CD14-positive monocyte (primary cell): ENCODE measurements at places on chromosomes 5 and 9. TPM values are rescaled to one million over a fixed set of nuclear protein-coding genes. Genes with fewer than 3 reads are reported as not detected.

DNA sequence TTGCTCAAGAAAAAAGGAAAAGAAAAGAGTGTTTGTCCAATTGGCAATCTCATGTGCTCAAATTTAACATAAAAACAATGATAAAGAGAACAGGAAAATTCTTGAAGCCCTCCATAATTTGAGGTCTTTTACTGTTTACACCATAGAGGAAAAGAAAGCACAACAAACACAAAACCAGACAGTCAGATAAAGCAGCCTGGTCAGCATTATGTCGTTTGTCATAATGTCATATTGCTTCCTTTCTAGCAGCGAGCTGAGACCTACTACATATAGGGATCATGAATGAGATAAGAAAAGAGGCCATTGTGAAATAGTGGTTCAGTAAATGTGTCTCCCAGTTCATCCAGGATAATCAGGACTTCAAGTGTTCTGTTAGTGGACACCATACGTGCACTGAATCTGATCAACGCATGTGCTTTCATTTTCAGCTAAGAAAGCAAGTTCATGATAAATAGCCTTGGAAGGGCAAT, 64.7 kb upstream of the SELENOP start:
- no peak overlapping the region for H3K27ac ChIP-seq
- DNase-seq: no peak
- peaks cover 10% of the 10 kb centered on the region for H3K4me1 ChIP-seq

DNA sequence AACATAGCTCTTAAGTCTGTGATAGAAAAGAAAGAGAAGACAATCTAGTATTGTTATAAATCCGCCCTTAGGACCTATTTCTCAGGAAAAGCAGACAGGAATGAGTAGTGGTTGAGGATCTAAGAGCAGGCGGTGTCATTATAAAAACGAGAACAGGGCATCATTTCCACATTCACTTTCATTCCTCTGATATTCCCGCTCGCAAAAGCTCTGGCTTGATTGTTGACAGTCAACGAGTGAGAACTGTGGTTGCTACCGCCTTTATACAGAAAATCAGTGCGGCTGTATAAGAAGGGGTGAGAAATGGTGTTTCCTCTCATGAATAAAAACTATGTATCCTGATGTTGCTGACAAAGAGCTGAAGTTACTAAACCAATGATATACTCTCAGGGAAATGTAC, 1409.6 kb upstream of the WWC1 start:
- H3K36me3 ChIP-seq: no peaks in the 10 kb centered on the region
- no peak overlapping the region for H3K27ac ChIP-seq
- DNase-seq: no peak
- no peaks in the 10 kb centered on the region for H3K4me1 ChIP-seq

DNA sequence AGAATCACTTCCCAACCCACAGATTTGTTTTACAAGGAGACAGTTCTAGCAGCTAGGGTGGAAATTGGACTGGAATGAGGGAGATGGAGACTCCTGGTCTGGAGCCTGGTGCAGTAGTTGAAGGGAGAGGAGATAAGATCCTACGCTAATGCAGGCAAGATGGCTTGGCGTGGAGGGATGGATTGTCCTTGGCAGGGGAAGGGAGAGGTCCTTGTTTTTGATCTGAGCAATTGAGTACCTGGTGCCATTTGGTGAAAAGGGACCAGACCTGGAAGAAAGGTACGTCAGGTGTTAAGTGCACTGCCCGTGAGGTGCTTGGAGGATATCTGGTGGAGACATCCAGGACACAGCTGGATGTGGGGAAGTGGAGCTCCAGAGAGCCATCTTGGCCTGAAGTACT, 35.7 kb downstream of the ANGPTL2 start:
- no peaks in the 10 kb centered on the region for H3K36me3 ChIP-seq
- H3K4me1 ChIP-seq: no peaks in the 10 kb centered on the region
- H3K27me3 ChIP-seq: no peaks in the 10 kb centered on the region
- no peak overlapping the region for H3K4me3 ChIP-seq

DNA sequence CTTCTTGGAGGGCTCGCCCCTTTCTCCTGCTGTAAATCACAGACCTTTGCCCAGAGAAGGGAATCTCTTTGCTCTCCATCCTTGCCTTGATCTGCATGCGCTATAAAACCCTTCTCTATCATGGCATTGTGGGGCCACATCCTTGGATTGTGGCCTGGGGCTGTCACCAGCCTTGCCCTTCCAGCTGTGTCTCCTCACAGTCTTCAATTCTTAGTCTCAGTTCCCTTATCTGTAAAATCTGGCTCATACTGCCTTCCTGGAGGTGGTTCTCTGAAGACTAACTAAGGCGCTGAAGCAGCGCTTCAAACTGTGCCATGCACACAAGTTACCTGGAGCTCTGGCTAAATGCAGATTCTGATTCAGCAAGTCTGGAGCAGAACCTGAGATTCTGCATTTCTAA, 53.4 kb upstream of the RARS1 start:
- no peaks in the 10 kb centered on the region for H3K36me3 ChIP-seq
- no peak for DNase-seq
- H3K27me3 ChIP-seq: no peaks in the 10 kb centered on the region
- no peak overlapping the region for H3K4me3 ChIP-seq
- no peaks in the 10 kb centered on the region for H3K4me1 ChIP-seq

GRCh38 chr5:82406205-82406773, 128.1 kb upstream of the RPS23 start:
- H3K4me1 ChIP-seq: no peaks in the 10 kb centered on the region
- H3K36me3 ChIP-seq: no peaks in the 10 kb centered on the region
- H3K4me3 ChIP-seq: no peak overlapping the region
- no peaks in the 10 kb centered on the region for H3K27me3 ChIP-seq
- DNase-seq: no peak

DNA sequence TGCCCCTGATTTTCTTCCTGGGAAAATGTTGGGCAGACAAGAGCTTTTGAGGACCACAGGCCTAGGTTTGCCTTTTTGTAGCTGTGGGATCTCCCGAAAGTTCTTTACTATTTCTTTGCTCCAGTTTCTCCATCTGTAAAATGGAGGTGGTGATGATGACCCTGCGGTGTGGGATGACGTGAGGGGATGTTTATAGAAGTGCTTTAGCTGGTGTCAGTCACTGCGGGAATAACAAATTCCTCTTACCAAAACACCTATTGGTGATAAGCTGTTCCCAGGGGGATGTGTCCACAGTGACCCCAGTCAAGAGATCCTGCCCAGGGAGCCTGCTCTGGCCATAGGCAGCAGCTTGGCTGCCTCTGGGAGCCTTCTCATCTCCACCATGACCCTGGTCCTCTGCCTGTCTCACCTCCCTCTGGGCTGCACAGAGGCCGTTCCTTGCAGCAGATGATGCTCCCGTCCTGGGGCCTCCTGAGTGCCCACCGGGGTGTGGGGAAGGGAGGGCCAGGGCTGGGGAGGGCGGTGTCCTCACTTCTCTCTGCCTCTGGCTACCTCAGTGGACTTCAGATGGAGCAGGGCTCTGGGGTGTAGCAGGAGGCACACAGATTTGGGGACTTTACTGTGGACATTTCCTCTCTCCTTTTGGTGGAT, 77.2 kb downstream of the COL15A1 start:
- DNase-seq: no peak
- no peaks in the 10 kb centered on the region for H3K36me3 ChIP-seq
- no peak overlapping the region for H3K4me3 ChIP-seq
- H3K4me1 ChIP-seq: no peaks in the 10 kb centered on the region
- peaks cover 6% of the 10 kb centered on the region for H3K27me3 ChIP-seq

DNA sequence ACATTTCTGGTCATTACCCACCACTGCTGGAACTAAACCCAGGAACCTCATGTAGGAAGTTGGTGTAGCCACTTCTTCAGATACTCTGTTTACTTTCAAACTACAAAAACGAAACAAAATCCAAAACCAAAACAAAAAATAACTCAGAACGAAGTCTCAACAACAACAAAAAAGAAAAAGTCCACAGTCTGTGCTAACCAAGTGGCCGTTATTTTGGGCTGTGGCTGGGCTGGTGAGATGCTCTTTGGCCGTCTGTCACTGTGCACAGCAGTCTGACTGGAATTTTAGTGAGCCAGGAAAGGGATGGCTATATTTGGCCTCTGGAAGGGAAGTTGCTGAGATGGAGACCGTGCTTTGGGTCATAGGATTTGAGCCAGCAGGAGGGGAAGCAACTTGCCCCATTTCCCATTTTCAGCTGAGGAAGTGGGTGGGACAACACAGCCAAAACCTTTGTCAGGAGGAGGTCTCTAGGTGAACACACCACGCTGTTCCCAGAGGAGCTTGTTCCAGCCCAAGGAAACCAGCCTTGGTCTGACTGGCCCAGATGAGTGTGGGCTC, 334.1 kb downstream of the ZSWIM6 start:
- no peaks in the 10 kb centered on the region for H3K27me3 ChIP-seq
- no peaks in the 10 kb centered on the region for H3K36me3 ChIP-seq
- H3K4me1 ChIP-seq: peaks cover 12% of the 10 kb centered on the region
- peak overlapping the region; percentile 9 for H3K27ac ChIP-seq

DNA sequence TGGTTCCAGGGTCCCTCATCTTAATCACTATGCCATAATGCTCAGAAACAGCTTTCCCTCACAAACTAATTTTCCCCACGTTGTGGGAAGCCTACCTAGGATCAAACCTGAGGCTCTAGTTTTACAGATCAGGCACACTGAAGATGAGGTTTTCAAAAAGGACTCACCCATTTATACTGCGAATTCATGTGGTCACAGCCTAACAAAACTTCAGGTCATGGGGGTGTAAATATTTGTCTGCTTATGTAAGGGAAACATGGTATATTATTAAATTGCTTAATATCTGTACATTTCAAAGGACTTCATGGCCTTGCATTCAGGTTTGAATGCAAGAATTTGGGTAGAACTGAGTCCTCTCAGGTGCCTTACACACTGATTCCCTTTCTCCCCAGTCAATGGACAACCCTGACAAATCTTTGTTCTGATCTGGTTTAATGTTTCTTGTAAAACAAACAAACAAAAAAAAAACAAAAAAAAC, 12.1 kb downstream of the ZFAND5 start:
- peaks cover 38% of the 10 kb centered on the region for H3K36me3 ChIP-seq
- peaks cover 31% of the 10 kb centered on the region for H3K4me1 ChIP-seq
- H3K27ac ChIP-seq: no peak overlapping the region
- H3K4me3 ChIP-seq: no peak overlapping the region

Gene IL7R
- 1.9 TPM for polyA plus RNA-seq

Gene OR1J2
- not detected in 2 replicates for polyA plus RNA-seq

Gene FIBCD1
- polyA plus RNA-seq: not detected
